AG10803 (cell line): ENCODE measurements at places on chromosomes 4 and X.

- peak; percentile 3 for DNase-seq
These were observed 18.8 kb downstream of the ATP1B4 start for GRCh38 chrX:120380699-120381098.

- DNase-seq = no peak
These were observed 54.4 kb downstream of the PHKA1 start for GRCh38 chrX:72659723-72660122.

- DNase-seq = no peak
These were observed 7.1 kb upstream of the ADH1C start for GRCh38 chr4:99359480-99360204.

- peak; percentile 85 for DNase-seq
These were observed 35.3 kb upstream of the CXCL8 start for GRCh38 chr4:73705056-73705432.

DNA sequence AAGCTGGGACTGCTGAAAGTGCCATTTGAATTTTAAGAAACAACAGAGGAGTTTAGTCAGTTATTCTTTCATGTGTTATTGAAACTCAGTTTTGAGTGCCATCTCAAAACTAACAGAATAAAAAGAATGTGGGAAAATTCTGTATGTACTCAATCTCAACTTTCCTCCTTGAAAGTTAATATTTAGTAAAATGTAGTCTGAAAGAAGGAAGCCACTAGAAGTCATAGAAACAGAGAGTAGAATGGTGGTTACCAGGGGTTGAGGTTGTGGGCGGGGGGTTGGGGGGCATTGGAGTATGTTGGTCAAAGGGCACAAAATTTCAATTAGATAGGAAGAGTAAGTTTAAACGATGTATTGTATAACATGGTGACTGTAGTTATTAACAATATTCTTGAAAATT lies 628.3 kb upstream of the MAGEB2 start:
- no peak for DNase-seq

DNA sequence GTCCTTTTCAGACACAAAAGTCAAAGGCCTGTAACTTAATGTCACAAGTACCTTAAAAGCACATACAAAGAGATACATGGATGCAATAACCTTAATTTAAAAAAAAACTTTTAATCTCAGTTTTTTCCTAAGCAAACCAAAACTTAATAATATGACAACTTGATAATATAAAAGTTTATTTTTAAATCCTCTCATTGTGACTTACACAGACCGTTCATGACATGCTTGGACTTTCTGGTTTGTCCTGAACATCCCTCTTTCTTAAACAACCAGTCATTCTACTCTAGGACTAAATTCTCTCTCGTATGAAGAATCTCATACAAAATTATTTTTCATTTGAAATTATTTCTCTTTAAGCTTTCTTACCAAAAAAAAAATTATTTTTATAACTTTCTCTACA lies 43.1 kb upstream of the CYP2U1 start:
- no peak for DNase-seq

DNA sequence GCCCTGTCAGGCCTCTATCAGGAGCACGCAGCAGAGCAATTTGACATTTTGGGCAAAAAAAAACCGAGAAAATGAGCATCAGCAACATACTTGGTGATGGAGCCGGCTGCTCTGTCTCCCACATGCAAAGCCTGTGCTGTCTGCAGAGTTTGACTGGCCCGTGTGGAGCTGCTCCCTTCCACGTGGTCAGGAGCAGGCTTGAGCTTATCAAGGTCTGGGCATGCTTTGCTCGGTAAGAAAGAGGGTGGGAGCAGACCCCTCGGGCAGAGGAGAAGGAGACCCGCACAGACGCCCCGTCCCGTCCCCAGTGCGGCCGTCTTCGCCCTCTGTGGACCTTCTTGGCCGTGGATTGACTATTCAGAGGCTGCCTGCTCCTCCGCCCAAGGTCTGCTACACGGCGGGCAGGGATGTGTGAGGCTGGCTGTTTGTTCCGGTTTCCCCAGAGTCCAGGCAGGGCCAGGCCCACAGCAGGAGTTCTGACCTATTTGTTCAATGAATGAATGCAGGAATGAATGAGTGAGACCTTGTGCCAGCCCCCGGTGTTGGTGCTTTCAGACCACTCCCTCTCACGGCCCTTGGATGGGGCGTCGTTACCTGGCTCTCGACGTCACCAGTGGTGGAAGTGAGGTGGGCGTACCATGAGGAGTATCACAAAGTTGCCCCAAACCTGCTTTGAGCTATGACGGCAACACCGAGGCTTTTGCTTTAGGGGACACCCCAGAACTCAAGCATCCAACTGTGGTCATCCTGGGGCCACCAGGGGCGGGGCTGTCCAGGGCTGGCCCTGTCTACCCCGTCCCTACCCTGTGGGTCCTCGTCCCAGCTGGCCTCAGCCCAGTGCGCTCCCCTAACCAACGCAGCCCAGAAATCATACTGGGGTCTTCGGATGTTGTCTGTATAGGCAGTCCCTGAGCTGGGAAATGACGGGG lies 54.7 kb upstream of the ADRA2C start:
- DNase-seq = no peak

DNA sequence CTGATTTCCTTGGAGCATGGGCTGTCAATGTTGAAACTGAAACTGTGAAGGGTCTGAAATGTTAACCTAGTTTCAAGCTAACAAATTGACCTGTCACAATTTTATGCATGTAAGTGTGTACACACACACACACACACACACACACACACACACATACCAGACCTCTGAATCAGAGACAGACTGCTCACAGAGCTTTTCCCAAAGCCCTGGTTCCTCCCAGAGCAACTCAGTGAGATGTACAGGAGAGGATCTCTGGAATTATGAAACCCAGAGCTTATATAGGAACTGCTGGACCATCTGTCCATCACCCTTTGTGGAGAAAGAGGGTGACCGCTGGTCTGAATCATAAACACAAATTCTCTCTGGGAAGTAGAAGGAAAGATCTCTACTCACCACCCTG lies 228.1 kb upstream of the PRPS2 start:
- peak; percentile 55 for DNase-seq

DNA sequence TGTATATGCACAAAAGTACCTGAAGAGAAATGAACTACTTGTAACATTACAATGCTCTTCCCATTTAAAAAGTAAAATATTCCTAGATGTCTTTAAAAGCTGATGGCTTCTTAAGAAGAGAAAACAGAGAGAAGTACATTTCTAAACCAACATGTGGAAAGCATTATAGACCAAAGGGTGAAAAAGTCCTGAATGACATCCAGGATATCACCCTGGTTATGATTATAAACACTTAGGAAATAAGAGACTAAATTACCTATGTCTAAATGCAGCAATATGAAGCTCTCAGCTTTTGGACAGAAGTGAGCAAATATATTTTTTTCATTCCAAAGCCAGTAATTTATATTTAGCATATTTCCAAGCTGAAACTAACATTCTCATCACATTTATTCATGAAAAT lies 21.7 kb upstream of the EGFL6 start:
- no peak for DNase-seq

DNA sequence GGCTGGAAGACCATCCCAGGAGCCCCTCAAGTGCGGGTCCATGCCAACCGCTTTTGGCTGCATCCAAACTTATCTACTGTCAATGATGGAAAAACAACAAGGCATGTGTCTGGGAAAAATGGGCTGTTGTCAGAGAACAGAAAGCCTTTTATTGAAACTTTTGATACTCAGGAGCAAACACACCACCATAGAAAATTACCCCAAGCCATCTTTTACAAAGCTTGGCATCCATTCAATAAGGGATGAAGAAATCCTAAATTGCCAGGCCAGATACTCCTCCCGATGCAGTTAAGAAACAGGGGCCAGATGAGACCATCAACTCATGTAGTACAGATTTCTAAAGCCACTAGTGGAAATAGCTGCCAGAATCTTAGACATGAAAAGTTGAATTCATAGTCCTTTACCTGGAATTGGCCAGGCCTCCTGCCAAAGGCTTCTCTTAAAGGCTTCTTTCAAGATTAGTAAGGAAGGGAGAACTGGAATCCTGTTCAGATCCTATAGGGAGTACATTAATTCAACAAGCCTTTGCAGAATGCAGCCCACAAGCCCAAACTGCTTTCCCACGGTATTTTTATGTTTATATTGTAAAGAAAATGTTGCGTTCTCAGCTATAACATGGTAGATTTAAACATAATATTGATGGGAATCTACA lies 145.4 kb upstream of the MAP3K15 start:
- peak; percentile 42 for DNase-seq
